ENCODE measurements at places on chromosomes 6 and 20.

- DNase-seq = peak; percentile 7
Measured at GRCh38 chr6:126444659-126445273, 104.9 kb downstream of the CENPW start.

DNA sequence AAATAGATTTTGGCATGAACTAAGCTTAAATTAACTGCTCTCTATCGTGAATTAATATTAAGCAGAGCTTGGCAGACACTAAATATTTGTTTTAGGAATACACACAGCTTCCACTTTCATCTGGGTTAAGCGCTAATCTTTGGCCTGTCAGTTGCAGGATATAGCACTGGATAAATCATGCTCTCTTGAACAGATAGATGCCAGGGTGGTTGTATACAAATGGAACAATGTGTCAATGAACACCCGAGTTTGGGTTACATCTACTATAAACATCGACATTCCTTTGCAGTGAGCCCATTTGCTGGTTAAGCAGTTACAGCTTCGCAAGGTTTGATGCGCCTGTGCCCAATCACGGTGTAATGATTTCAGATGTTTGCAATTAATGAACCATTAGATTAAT lies 338.2 kb upstream of the ZFP64 start:
- no peak for DNase-seq

DNA sequence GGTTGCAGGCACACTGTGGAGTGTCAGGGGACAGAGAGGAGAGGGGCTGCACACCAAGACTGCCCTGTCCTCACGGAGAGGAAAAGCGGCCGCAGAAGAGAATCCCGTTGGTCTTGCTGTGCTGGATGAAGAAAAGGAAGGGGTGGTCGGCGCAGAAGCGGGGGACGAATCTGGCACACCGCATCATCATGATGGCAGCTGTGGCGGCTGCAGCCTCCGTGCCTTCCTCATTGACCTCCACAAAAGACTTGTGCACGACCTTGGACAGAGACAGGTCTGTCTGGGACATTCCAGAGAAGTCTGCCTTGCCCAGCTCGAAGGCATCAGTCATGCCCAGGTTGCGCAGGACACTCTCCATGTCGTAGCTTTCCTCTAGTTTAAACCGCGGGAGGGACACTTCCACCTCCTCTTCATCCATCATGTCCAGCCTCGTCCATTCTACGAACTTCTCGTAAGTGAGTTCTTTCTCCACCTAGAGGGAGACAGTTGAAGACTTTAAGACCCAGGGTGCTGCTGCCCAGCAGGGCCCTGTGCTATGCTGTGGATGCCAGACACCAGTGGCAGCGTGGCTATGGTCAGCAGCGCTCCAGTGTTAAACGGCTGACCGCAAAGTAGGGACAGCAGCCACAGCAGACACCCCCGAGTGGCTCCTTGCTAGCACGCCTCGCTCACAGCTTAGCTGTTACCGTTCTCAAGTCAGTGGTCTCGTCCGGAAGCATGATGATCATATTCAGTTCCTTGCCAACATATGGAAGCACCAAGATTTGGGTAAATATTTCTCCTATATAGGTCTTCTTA lies 22.9 kb downstream of the SERPINB6 start:
- DNase-seq = no peak

GRCh38 chr20:33621717-33622400 lies 40.3 kb upstream of the C20orf144 start:
- DNase-seq = no peak

Measured in retinal pigment epithelial cell (primary cell).